NCI-H2107 (cell line): ENCODE measurements at places on chromosomes 5 and 9.

DNA sequence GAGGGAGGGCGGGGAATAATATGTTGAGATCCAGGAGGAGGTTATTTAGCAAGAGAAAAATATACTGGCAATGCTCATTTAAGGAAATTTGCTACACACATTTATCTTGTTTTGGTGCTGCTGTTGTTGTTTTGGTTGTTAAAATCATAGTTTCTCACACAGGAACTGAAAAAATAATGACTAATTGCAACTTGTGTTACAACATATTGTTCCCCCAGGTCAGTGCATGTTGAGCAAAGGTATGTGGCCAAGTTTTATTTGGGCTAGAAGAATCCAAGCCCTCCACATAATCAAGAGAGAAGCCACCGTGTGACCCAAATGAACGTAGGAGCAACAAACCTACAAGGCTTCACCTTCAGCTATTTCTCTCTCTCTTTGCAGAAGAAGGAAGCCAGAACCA lies 220.3 kb upstream of the DAPK1 start:
- DNase-seq: no peak

GRCh38 chr9:87149799-87150198 lies 202.5 kb upstream of the GAS1 start:
- DNase-seq: no peak

GRCh38 chr9:136232969-136233368 lies 12.6 kb downstream of the QSOX2 start:
- DNase-seq: no peak

- DNase-seq: no peak
These were observed 896 bp downstream of the EBF1 start for GRCh38 chr5:159098603-159099436.

DNA sequence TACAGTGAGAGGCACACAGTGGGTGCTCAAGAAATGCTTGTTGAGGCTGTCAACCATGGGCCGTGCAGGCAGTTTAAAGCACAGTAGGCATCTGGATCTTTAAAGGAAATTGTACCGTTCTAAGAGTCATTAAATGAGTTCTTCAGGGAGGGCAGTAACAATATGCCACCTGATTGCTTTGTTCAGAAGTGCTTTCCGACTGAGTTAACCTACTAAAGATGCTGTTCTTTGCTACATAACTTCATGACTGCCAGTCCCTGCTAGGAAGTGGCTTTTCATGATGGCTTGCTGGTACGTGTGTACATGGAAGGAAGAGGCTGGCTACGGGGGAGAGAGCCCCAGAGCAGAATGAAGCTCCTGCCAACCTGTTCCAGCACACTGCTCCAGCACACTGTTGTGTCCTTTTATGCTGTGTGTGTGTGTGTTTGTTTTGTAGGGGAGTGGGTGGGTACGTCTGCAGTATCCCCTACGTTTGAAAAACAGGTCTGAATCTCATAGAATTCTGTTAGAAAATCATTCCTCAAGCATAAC lies 41.9 kb upstream of the PPP2R2B start:
- DNase-seq: no peak

DNA sequence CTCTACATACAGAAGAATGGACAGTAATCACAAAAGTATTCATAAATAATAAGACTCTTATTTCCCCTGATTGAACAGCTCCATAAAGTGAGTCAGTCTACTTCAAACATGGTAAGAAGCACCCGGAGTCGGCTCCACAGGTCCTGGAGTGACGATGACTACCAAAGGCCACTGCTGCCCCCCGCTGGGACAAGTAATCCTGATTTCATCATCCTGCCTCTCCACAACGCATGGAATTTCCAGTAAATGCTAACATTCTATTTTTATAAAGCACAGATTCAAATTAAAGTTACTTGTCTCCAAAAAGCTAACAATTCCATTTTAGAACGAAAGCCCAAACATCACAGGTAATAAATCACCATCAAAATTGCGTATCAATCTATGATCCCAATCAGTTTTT lies 16.2 kb downstream of the ATPSCKMT start:
- no peak for DNase-seq

DNA sequence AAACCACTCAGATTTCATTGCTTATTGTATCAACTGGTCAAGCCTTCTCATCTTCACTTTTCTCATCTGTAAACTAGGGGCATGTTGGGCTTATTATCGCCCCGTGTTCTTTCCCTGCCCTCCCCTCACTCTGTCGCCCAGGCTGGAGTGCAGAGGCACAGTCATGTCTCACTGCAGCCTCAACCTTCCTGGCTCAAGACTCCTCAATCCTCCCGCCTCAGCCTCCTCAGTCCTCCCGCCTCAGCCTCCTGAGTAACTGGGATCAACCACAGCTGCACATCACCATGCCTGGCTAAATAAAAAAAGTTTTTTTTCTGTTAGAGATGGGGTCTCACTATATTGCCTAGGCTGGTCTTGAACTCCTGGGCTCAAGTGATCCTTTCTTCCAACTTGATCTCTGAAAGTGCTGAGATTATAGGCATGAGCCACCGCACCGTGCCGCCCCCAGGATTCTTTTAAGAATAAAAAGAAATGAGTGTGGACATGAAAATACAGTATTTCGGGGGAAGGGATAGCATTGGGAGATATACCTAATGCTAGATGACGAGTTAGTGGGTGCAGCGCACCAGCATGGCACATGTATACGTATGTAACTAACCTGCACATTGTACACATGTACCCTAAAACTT lies 2.0 kb downstream of the MAML1 start:
- DNase-seq: no peak

- DNase-seq: no peak
These were observed 128.6 kb downstream of the SPATA31D1 start for GRCh38 chr9:82117026-82117811.
